ENCODE measurements at places on chromosomes 2 and 18.

- no peak for DNase-seq
These were observed 24.6 kb downstream of the CROCC2 start for GRCh38 chr2:240930631-240931318.

GRCh38 chr2:58120626-58121229 is 74.1 kb downstream of the VRK2 start:
- DNase-seq: no peak

DNA sequence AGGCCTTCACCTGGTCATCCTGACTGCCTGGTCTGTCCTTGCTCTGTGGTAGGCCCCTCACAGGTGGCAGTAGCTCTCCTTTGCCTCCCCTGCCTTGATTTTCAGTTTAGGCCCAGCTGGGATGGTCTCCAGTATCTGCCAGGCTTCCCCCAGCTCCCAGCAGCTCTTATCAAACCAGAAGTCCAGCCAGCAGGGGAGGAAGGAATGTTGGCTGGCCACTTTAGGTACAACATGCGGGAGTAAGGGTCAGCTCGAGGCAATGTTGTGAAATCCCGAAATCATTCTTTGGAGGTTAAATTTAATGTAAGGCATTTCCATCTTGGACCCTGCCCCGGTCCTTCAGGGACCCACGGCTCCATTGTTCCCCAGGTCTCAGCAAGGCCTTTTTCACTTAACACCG is 16.8 kb downstream of the ATP6V1C2 start:
- no peak for DNase-seq

GRCh38 chr2:54570925-54571694 is 115.0 kb downstream of the SPTBN1 start:
- peak; percentile 85 for DNase-seq

- DNase-seq: no peak
These were observed 42.4 kb upstream of the GRHL1 start for GRCh38 chr2:9909106-9909505.

DNA sequence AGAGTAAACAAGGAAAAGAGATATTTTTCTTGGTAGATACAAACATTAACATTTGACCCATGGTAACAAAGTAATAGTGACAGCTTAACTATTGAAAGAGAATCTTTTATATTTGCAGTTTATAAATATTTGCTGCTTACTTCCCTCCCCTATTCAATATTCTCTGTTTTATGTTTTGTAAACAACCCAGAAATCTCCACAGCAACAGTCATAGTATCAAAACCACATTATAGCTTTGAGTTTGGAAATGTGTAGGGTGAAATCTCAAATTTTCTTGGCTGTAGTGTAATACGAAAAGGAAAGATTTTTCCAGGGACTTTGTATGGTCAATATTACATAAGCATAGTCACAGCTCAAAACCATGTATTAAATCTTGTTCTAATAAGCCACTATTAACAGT is 511.2 kb downstream of the METTL4 start:
- no peak for DNase-seq

Measured in posterior cingulate gyrus (tissue), 11 donors.